ENCODE measurements at places on chromosomes 4 and X.

- DNase-seq = no peak
These were observed 765 bp upstream of the SULT1E1 start for GRCh38 chr4:69860521-69861298.

DNA sequence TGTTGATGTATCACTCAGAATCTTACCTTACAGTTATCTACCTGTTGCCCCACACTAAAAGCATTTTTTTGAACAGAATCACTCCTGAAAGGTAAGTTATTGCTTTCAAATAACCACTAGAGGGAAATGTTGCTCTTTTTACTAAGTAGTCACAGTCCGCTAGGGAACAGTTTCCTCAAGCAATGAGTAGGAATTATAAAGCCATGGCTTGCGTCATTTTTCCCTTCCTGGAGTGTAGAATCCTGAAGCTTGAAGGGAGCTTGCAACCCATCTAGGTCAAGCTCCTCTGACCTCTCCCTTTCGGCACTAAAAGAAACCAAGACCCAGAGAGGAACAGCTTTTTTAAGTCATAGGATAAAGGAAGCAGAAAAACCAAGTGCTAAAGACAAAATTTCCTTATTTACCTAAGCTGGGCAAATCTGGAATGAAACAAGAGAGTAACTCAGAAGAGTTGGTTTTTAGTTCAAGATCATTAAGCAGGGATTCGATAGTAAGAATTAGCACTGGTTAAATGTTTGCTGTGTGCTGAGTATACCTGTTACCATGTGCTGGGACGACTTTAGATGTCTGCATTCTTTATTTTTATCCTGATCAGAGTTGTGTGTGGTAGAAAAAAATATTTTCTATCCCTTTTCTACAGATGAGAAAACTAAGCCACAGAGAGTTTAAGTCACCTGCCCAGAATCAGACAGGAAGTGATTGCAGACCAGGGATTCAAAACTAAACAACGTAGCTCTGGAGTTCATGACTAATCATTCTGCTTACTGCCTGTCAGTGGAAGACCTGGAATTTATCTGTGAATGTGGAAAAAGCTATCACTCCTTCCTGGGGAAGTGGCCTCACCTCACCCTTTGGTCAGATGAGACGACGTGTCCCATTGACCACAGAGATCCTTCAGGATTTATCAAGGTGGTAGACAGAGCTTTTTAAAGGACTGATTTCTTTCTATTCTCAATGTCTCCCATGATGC lies 631.5 kb downstream of the RAB28 start:
- no peak for DNase-seq

GRCh38 chrX:31093639-31093975 lies 21.8 kb upstream of the FTHL17 start:
- DNase-seq = no peak

- DNase-seq = no peak
These were observed 710.6 kb upstream of the DIAPH2 start for GRCh38 chrX:95974096-95974470.

DNA sequence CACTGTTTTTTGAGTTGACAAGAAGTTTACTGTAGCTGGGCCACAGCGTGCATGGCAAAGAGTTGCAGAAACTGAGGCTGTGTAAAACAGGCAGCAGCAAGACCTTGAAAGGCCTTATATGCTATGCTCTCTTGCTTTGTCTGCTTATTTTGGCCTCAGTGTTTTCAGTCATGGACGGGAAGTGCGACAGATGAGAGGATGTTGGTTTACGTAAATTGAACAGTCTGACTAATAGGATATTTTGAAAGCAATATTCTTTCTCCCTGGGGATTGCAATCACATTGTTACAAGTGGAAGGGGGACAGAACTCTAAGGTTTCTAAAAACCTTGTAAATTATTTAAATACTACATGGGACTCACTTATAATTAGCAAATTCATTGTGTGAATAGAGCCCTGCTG lies 32.2 kb upstream of the MAGEA10 start:
- no peak for DNase-seq

DNA sequence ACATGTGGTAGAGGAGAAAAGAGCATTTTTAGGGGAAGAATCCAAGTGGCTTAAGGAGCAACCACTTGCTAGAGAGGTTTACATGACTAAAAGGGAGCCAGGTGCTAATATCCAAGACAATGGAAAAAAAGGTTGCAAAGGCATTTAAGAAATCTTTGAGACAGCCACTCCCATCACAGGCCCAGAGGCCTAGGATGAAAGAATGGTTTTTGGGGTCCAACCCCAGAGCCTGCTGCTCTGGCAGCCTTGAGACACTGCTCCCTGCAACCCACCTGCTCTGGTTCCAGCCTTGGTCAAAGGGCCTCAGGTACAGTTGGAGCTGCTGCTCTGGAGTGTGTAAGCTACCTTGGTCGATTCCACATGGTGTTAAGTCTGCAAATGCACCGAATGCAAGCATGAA lies 84.1 kb upstream of the FREM3 start:
- no peak for DNase-seq

- no peak for DNase-seq
These were observed 23.8 kb downstream of the CXCL1 start for GRCh38 chr4:73892966-73893365.
